Smooth muscle cell of the brain vasculature (primary cell): ENCODE measurements at places on chromosomes 13 and 19.

GRCh38 chr19:39097721-39098120 is 13.6 kb downstream of the ACP7 start:
- DNase-seq: no peak

DNA sequence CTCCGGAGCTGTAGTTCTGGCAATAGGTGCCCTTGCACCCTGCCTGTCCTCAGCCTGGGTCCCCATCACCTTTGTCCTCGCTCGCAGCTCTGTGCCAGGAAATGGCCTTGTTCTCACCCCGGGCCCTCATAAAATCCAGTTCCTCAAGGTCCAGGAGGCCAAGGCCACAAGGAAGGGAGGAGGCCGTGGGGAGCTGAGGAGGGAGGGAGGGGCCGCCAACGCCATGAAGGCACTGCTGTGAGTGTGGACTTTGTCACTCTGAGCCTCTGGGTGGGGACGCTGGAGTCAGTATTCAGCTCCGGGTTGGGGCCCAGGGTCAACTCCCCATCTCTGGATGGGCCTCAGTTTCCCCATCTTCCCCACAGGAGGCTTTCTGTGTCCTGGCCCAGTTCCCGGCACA is 9.2 kb upstream of the GNA11 start:
- DNase-seq: no peak

DNA sequence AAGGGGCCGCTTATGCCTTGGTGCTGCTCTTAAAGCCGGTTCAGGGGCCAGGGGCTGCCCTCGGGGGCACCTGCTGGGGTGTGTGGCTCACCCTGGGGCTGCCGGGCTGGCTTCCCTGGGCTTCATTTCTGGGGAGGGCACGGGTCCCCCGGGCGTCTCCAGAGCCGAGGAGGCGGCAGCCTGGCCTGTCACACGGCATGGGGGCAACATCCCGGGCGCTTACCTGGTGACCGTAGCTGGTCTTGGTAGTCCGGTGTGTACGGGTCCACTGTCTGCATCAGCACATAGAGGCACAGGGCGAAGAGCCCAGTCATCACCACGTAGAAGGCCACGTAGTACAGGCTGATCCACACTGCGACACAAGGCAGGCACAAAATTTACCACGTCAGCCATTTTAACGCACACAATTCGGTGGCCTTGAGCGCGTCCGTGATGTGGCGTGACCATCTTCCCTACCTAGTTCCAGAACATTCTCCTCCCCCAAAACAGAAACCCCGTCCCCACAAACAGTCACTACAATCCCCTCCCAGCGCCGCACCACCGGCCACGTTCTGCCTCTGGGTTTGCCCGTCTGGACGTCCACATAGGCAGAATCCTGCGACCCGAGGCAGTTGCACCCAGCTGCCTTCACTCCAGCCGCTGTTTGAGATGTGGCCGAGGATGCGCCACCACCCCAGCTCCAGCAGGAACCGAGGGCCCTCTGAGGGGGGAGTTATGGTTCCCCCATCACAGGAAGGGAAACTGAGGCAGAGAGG is 3.2 kb downstream of the ATP4B start:
- DNase-seq: no peak

DNA sequence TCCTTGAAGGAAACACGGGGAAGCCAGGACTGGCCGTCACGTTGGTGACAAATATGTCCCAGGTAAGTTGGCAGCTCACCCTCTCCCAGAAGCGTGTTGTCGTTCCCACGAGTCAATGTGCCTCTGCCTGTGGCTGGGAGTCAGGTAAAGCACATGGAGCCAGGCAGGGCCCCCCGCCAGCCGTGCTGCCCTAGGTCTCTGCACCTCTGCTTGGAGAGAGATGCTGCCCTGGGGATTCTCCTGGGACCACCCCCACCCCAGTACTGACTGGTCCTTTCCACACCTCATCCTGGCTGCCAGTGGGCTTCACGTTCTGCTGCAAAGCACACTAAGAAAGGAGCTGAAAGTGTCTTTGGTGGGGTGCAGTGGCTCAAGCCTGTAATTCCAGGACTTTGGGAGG is 9.9 kb downstream of the ZNF114 start:
- DNase-seq: no peak

GRCh38 chr13:113489549-113490495 is 689 bp downstream of the DCUN1D2 start:
- DNase-seq: no peak

- no peak for DNase-seq
These were observed 38.7 kb downstream of the MLLT1 start for GRCh38 chr19:6241056-6241455.

GRCh38 chr19:8487137-8487851 is 15.1 kb downstream of the PRAM1 start:
- no peak for DNase-seq

DNA sequence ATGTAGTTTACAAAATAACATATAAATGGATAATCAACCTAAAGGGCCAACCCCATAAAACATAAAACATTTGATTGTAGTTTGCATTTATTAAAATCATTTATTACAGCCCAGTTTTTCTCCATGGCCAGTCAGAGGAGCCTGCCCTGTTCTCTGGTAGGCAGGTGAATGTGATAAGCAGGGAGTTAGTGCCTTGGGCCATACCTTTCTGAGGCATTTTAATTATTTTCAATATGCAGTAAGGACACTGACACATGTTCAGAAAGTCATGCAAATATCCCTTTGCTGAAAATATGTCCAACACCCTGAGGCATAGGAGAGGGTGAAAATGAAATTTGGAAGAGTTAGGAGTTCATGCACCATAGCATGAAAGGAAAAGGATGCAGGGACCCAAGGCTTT is 242.6 kb upstream of the EDNRB start:
- no peak for DNase-seq

DNA sequence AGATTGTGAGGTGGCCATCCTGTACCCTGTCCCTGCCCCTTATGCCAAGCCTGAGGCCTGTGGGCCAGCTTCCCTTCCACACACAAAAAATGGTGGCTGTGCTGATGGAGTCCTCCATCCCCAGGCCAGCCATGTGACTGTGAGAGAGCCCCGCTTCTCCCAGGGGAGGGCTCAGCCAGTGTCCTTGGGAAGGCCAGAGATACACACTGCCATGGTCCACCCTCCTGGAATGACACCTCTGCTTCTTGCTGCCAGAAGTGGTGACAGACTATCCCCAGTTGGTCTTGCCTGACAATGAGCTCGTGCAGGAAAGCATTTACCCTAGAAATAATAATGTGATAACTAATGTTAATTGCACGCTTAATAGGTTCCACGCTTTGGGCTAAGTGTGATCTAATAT is 38.0 kb downstream of the FAM124A start:
- DNase-seq: no peak

GRCh38 chr13:77696006-77696878 is 1.2 kb upstream of the SLAIN1 start:
- no peak for DNase-seq

DNA sequence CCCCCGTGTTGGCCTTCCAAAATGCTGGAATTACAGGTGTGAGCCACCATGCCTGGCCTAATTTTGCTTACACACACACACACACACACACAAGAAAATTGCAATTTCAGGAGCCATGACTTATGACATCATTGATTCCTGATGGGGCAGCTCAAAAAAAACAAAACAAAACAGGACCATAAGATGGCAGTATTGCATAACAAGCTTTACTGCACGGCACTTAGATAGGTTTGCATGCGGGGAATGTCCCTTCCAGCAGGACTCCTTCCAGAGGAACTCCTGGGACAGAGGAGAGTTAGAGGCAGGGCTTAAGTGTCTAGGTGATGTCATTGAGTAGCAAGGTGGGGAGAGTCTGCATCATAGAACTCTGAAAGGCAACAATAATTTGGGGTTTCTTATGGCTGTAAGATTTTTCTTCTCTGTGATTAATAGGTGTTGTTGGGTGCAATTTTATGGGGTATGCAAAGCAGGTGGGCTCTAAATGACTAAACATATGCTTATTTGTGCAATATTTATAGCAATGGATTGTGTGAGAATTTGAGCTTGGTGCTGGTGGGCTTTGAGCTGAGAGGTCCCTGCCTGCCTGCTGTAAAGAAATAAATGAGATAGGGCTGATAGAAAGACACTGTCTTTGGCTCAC is 9.0 kb upstream of the ACSBG2 start:
- DNase-seq: no peak

GRCh38 chr13:84609716-84610115 is 727.4 kb upstream of the SLITRK1 start:
- no peak for DNase-seq

- DNase-seq: no peak
These were observed 1036.5 kb downstream of the SLITRK5 start for GRCh38 chr13:88707646-88708045.

- DNase-seq: no peak
These were observed 6.2 kb downstream of the SARS2 start for GRCh38 chr19:38924388-38924787.
